Small intestine (tissue), 16 donors: ENCODE measurements at places on chromosomes 12 and 14.
A peak's percentile ranks its signal among the peaks of the same experiment; 100 is the strongest.

DNA sequence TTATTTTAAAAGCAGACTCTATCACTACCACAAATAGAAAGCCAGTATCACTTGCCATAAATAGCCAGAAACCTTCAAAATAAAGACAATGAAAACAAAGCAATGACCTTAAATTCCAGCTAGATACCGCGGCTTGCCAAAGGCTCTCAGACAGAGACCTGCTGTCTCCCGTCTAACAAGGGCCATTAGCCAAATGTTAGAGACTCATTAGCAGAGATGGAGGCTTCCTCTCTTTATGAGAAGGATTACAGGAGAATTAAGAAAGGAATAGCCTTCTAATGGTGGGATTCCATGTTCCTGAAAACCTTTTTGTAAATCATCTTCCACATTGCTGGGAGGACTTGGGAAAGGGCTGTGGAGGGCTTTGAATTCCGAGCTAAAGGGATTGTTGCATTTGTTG lies 206.7 kb downstream of the AACS start:
- DNase-seq: no peak

DNA sequence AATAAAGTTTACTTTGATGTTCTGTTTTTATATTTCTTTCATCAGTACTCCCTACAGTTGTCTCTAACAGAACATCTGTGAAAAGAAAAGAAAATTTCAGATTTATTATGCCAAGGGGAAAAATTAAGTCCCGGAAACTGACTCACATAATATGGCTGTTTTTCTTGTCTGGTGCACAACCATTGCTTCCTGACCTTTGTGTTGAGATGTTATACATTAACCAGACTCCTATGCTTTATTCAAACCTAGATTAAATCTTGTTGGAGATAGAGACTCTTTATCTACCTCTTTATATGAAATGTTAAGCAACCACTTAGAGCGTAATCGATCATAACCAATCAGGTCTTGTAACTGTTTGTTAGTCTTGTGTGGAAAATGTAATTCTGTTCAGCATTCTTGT lies 37.6 kb upstream of the BICD1 start:
- DNase-seq: peak; percentile 67

DNA sequence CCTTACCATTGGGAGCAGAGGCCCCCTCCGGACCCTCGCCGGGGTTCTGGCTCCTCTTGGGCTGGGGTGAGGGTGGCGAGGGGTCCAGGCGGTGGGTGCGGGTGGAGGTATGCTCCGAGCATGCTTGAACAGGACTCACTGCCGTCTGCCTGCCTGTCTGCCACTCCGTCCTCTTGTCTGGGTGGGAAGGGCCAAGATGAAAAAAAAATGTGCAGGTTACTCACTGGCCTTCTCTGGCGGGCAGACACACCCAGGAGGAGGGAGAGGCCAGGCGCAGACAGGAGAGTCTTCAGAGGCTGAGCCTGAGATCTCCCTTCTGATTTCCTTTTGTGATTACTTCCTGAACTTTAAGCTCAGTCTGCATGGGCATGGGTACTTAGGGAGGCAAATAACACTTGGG lies 76.1 kb downstream of the STON2 start:
- DNase-seq: peak; percentile 90

DNA sequence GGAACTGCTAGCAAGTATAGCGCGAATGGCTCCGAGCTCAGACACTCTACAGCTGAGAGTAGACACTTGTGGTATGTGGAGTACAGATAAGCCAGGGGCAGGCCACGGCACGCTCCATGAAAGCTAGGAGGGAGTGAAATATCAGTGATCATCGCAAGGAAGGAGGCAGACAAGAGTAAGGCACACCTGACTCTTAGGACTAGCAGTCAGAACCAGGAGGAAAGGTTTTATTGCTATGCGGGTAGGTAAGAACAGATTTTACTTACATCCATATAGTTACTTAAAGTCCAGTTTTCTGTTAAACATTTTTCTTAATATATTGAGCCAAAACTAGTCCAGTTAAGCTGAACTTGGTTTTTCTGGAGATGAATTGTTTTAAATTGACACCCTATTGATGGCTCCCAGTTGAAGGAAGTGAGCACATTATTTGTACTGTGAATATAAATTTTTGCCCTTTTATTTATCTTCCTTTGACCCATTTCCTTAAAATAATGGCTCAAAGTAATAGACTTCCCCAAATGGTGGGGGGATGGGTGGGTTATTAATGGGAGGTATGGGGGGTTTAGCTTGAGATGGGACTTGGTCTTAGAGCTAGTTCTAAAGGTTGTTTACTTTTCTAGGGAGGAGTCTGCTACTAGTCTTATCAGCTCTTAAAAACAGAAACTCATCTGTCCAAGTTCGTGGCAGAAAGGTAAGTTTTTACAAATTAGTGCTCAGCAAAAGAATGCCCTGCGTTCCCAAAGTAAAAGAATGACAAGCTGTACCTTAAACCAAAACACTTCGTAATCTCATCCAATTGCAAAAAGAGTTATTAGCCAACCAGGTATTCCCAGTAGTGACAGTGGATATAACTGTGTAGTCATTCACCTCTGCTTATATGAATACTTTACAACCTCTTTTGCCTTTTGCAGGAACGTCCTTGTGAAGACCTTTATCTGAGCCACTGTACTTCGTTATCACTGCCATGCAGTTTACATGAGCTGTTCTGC lies 5.8 kb downstream of the HNRNPA1 start:
- DNase-seq: peak; percentile 35

GRCh38 chr14:105059035-105059924 lies 6.0 kb downstream of the GPR132 start:
- DNase-seq: no peak

DNA sequence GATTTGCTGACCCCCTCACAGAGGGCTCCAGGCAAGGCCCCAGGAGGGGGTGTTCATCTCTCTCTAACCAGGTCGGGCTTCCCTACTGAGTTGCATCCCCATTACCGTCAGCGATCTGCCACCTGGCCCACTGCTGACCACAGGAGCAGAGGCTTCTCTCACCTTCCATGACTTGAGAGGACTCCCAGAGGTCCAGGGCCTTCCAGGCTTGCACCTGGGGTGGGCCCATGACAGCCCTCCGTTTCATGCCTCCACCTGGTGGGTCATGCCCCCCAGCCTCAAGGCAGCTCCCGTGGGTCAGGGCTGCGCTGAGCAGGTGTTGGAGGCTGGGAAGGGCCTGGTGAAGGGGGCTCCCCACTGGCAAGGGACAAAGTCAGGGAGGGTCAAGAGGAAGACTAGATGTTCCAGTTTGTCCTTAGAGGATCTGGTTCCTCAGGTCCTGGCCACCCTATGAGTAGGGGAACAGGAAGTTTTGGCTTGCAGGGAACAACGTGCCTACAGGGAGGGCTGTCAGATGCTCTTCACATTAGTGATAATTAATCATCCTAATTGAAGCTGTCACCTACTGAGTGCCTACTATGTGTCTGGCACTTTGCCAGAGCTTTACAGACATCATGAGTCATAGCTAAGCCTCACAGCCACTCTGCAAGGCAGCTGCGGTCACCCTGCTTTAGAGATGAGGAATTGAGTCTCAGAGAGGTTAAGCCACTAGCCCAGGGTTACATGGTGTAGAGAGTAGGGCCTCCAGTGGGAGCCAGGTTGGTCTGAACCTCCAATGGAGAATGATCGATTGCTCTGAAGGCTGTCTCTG lies 13.8 kb downstream of the NFKBIA start:
- DNase-seq: peak; percentile 73

- DNase-seq: no peak
These were observed 50.2 kb downstream of the C14orf132 start for GRCh38 chr14:96089401-96089800.
